ENCODE measurements at places on chromosomes 12 and 14. TPM values are rescaled to one million over a fixed set of nuclear protein-coding genes. Genes with fewer than 3 reads are reported as not detected.

- no peak for DNase-seq
Observed at GRCh38 chr14:95200404-95200803, 43.1 kb upstream of the DICER1 start.

GRCh38 chr12:47139000-47139681 lies 59.4 kb upstream of the AMIGO2 start:
- DNase-seq: no peak

GRCh38 chr12:83114966-83115365 lies 428.3 kb downstream of the TMTC2 start:
- no peak for DNase-seq

- DNase-seq: no peak
Observed at GRCh38 chr12:92971859-92972524, 42.9 kb upstream of the EEA1 start.

GRCh38 chr12:21788089-21788983 lies 13.8 kb upstream of the KCNJ8 start:
- DNase-seq: no peak

Gene JDP2
- 45.3 TPM for polyA plus RNA-seq
